Left renal cortex interstitium (tissue), 4 donors: ENCODE measurements at places on chromosomes 6 and 20. TPM values are rescaled to one million over a fixed set of nuclear protein-coding genes. Genes with fewer than 3 reads are reported as not detected.

CENPQ gene
- polyA plus RNA-seq: 11.5 TPM

UNC5CL gene
- 10.8 TPM for polyA plus RNA-seq

ARFGEF3 gene
- 4.8 TPM for polyA plus RNA-seq

ULBP2 gene
- polyA plus RNA-seq: 0.61 TPM

ENPP1 gene
- 27.7 TPM for polyA plus RNA-seq

SRC gene
- 48.4 TPM for polyA plus RNA-seq

SIRPD gene
- not detected for polyA plus RNA-seq

HLA-DQB1 gene
- 11.9 TPM for polyA plus RNA-seq

CST5 gene
- polyA plus RNA-seq: 0.32 TPM

RIPPLY2 gene
- not detected for polyA plus RNA-seq

ARMC2 gene
- polyA plus RNA-seq: 15.0 TPM

MCM3 gene
- polyA plus RNA-seq: 123 TPM

OPN5 gene
- polyA plus RNA-seq: 0.47 TPM

SRMS gene
- not detected for polyA plus RNA-seq

EPPIN gene
- polyA plus RNA-seq: 0.65 TPM

ATXN1 gene
- polyA plus RNA-seq: 23.0 TPM

METTL24 gene
- 17.8 TPM for polyA plus RNA-seq

RARS2 gene
- polyA plus RNA-seq: 55.2 TPM

RSPO3 gene
- 23.1 TPM for polyA plus RNA-seq

SPTLC3 gene
- 20.1 TPM for polyA plus RNA-seq

GGTLC1 gene
- polyA plus RNA-seq: not detected

XRN2 gene
- polyA plus RNA-seq: 95.7 TPM

DNAH8 gene
- 0.35 TPM for polyA plus RNA-seq

RIMS4 gene
- 0.99 TPM for polyA plus RNA-seq

PRDM13 gene
- polyA plus RNA-seq: not detected

C4B gene
- polyA plus RNA-seq: 12.9 TPM
